ENCODE measurements at places on chromosomes 2 and 18.

- no peak for DNase-seq
These were observed 19.6 kb upstream of the SATB2 start for GRCh38 chr2:199477277-199477834.

DNA sequence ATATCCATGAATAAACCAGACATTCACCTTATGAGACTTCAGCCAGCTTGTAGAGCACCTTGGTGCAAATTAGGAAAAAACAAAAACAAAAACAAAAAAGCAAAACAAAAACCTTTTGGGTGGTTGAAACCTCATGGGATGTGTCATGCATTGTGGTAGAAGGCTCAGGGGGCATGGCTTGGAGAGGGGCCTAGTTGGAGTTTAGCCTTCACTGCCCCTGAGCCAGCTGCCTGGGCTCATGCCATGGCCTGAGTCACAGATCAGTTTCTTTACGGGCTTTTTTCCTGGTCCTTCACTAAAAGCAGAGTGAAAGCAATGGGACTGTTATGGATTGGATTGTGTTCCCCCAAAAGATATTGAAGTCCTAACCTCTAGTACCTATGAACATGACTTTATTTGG, 22.0 kb upstream of the DAPL1 start:
- DNase-seq: no peak

DNA sequence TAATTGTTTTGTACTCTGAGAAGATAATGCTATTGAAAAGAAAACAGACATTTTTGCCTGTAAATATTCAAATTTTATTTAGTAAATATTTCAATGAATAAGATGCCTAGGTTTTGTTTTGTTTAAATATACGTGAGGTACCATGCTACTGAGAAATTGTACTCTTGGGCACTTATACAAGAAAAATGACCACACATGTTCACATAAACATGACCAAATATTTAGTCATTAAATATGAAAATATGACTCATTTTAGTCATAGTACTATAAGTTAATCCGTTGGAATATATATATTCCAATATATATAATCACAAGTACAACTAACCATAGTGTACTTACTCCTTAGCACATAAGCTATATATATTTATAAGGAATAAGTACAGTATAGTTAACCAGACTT, 56.7 kb upstream of the ZNF804A start:
- DNase-seq: no peak

GRCh38 chr18:47752796-47753645, 177.4 kb downstream of the SMAD2 start:
- DNase-seq: no peak

- no peak for DNase-seq
These were observed 86.2 kb downstream of the COX7A2L start for GRCh38 chr2:42274863-42275262.

DNA sequence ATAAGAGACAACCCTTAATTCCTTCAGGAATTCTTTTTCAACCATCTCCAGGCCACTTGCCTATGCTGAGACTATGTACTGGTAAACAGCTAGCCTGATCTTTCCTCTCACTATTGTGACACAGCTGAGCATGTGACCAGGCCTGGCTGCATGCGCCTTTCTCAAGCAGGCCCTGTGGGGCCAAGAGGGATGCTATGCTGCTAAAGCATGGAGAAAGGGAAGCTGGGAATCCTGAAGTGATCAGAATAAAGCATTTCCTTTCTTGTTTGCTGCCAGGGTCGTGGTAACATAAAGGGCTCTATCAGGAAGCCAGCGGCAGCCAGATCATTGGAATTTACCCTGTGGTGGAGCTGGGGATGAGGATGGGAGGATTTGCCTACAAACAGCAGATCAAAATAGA, 29.8 kb upstream of the LCLAT1 start:
- DNase-seq: no peak

GRCh38 chr2:95357717-95358280, 44.7 kb upstream of the FAHD2A start:
- no peak for DNase-seq

DNA sequence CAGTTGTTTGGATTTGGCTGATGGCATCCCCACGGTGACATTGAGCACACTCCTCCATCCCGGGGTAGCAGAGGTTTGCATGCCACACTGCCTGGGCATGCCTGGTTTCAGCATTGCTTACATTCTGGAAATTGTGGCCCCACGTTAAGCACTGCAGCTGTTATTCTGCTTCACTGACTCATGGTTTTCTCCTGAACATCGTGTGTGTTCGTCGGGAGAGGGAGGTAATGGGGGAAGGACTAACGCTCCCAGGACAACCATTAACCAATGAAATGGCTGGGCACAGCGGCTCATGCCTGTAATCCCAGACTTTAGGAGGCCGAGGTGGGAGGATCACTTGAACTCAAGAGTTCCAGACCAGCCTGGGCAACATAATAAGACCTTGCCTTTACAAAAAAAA, 28.2 kb upstream of the YWHAQ start:
- DNase-seq: no peak

- DNase-seq: no peak
These were observed 203.7 kb upstream of the ZNF804A start for GRCh38 chr2:184394642-184395041.

Measured in CD4-positive, alpha-beta T cell treated with Interleukin-21 for 1 hour (primary cell).